ENCODE measurements at places on chromosomes 1 and 21.

DNA sequence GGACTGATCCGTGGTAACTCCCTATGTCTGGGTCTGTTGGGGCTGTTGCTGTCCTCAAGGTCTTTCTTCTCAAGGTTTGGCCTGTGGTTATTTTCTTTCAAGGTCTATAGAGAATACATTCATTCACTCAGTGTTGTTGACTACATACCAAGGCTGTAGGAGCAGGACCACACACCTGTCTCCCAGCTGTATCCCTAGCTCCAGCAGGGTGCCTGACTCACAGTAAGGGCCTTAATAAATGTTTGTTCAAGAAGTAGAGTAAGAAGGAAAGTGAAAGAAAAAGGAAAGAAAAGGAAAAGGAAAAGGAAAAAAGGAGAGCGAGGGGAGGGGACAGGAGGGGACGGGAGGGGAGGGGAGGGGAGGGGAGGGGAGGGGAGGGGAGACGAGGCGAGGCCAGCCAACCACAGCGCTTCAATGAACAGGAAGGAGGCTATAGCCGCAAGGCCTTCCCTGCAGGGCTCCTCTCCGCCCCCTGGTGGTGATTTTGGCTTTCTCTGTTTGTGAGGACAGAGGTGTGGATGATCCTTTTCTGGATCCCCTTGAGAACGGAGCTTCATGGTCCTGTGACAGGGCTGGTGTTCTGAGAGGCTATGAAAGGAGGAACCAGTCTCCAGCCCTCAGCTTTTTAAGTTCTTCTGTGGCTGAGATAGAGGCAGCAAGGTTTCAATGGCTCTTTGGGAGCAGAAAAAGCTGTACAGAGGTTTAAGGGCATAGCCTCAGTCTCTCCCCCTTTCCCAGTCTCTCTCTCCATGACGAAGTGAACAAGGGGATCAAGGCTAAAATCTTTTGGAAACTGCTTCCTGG is 30.6 kb upstream of the LCE5A start:
- DNase-seq, result no peak

DNA sequence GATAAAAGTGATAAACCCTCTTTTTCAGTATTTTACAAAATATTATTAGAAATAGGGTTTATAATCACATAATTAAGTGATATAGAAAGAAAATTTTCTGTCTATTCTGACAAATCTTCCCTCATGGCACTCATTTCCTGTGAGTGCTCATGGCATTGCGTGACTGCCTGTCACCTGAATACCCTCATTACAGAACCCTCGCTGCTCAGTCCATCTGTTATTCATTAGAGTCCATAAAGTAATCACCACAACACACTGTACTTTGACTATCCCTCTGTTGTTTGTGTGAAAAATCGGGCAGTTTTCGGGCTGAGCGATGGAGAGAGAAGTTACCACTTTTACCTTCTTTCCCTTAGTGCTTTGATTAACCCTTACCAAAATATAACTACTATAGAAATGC is 100.4 kb upstream of the BRINP3 start:
- DNase-seq, result no peak

DNA sequence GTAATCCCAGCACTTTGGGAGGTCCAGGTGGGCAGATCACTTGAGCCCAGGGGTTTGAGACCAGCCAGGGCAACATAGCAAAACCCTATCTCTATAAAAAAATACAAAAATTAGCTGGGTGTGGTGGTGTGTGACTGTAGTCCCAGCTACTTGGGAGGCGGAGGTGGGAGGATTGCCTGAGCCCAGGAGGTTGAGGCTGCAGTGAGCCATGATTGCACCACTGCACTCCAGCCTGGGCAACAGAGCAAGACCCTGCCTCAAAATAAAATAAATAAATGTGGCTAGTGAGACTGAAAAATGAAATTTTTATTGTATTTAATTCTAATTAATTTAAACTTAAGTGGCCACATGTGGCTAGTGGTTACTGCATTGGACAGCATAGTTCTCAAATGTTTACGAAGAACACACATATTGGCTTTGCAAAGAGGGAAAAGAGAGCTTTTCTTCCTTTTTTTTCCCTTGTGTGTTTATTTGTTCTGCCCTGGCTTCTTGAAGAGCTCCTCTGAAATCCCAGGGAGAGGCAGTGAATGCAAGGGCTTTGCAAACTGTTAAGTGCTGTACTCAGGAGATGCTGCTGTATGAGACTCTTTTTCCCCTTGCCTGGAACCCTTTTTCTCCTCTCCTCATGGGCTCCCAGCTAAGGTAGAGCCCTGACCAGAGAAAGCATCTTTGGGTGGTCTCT is 59.0 kb upstream of the RPL11 start:
- DNase-seq, result no peak

GRCh38 chr1:22652881-22653316 is at the start of gene C1QB:
Gene C1QB, plus strand, starts transcription at chr1:22653236. Its CDS starts 6,227 bp downstream, at chr1:22659463.
- no peak for DNase-seq

DNA sequence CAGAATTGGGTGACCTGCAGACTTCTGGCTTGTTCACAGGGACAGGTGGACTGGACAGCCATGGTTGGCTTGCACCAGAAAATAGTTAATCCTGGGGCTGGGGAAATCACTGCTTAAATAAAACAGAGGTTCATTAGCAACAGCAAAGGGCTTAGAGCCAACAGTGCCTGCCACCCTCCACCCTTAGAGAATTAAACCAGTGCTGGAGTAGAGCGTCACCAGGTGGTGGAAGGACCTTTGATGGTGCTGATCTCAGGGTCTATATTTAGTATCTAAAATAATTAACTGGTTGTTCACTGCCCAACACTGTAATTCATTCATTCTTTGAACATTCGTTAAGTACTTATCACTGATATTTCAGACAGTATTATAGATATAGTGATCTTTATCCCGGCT is 34.7 kb upstream of the PDE9A start:
- DNase-seq, result no peak

DNA sequence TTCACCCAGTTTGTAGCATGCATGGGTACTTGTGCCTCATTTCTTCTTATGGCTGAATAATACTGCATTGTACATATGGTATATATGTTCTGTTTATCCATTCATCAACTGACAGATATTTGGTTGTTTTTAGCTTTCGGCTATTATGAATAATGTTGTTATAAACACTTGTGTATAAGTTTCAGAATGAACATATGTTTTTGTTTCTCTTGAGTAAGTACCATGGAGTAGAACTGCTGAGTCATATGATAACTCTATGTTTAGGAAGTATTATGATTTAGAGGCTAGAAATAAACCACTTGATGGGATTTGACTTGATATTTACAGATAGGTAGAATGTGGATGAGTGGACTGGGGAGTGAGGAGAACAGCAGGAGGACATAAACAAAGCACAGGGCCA is 48.6 kb downstream of the WNT2B start:
- DNase-seq, result no peak

GRCh38 chr1:220943319-220943996 is 64.2 kb downstream of the HLX start:
- peak; percentile 43 for DNase-seq

GRCh38 chr1:45411510-45411899 is 71.3 kb upstream of the MUTYH start:
- DNase-seq, result no peak

- no peak for DNase-seq
Measured at GRCh38 chr1:54380290-54380882, 25.8 kb downstream of the SSBP3 start.

GRCh38 chr1:2470290-2471158 is 5.6 kb upstream of the PLCH2 start:
- DNase-seq, result no peak

DNA sequence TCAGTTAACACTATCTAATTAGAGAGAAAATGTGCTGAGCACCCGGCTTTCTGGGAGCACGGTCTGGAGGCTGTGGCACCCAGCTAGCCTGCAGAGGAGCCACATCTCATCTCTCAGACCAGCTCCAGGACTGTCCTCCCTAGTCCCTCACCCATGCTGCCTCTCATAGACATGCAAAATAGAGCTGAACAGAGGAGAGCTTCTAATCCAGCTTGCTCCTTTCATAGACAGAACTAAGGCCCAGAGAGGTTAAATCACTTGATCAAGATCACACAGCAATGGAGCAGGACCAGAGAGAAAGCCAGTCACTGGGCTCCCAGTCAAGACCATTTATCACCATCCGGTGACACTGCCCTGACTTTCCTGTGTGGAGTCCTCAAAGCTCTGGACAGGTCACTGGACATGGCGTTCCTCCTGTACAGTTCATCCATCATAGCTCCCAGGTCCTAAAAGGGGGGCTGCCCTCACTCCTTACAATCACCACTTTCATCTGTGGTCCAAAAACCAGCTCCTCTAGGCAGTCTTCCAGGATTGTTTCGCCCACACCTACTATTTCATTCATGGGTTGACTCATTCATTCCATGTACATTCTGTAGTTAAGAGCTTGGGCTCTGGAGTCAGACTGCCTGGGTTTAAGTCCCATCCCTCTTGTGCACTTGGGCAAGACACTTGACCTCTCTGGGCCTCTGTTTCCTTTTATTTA is 8.8 kb upstream of the CAMK2N1 start:
- DNase-seq, result no peak

GRCh38 chr21:33651965-33652680 is 9.8 kb downstream of the ITSN1 start:
- no peak for DNase-seq

GRCh38 chr1:29396438-29397255 is 160.3 kb downstream of the PTPRU start:
- no peak for DNase-seq

GRCh38 chr1:176786274-176786673 is 323.3 kb downstream of the PAPPA2 start:
- DNase-seq, result no peak

- DNase-seq, result no peak
Measured at GRCh38 chr1:208248307-208248801, 4.2 kb upstream of the PLXNA2 start.

DNA sequence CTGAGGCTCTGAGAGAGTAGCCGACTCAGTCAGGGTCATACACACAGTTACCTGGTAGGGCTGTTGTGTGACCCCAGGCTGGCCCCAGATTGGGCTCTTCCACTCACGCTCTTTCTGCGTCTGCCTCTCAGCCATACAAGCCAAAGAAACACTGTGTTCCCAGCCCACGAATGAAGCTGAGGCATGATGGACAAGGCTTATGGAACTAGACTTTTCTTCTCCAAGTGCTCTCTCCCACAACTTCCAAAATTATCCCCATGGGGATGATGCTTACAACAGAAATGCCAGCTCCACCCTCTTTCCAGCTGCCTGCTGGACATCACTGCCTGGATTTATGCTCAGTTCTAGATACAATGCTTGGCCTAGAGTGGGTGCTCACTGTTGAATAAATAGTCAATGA is 102.8 kb upstream of the JUN start:
- DNase-seq, result no peak

DNA sequence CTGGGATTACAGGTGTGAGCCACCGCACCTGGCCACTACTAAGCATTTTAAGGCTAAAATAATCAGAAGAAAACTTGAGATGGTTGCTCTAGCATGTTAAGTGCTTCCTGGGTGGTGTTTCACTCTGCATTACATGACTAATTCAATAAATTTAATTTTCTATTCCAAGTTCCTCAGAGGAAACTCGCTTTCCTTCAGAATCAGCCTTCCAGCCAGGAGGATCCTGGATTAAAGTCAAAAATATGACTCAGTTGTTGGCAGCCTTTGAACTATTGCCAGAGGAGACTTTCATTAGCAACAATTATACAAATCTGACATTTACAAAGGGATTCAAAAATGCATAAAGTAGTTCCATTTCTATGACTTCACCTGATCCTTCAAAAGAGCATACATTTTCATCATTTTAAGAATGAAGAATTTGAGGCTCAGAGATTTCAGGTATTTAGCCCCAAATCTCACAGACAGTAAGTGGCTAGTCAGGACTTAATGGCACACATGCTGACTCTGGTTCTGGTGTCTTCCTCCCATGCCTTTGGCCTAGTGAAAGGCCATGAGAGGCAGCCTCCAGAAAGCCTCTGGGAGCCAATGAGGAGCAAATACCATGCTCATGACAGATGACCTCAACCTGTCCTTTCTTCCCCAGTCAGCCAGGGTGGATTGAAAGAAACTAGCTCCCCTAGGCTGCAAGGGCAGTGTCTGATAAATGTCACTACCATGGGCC is 115.7 kb downstream of the MAP3K21 start:
- no peak for DNase-seq

DNA sequence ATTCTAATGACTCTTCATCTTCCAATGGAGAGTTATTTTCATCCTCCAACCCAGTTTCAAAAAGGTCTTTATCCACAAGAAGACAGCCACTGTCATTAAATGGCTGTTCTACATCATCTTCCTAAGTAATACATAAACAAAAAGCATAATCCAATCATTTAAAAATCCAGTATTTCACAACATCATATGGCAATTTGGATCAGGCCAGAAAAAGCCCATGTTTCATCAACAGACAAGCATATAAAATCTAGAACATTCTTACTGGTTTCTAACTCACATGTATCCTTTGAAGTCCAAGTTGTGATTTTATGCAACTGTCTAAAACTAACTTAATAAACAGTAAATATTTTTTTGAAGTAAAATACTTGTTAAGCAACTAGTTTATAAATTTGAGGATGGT is 6.6 kb downstream of the CLSPN start:
- DNase-seq, result no peak

DNA sequence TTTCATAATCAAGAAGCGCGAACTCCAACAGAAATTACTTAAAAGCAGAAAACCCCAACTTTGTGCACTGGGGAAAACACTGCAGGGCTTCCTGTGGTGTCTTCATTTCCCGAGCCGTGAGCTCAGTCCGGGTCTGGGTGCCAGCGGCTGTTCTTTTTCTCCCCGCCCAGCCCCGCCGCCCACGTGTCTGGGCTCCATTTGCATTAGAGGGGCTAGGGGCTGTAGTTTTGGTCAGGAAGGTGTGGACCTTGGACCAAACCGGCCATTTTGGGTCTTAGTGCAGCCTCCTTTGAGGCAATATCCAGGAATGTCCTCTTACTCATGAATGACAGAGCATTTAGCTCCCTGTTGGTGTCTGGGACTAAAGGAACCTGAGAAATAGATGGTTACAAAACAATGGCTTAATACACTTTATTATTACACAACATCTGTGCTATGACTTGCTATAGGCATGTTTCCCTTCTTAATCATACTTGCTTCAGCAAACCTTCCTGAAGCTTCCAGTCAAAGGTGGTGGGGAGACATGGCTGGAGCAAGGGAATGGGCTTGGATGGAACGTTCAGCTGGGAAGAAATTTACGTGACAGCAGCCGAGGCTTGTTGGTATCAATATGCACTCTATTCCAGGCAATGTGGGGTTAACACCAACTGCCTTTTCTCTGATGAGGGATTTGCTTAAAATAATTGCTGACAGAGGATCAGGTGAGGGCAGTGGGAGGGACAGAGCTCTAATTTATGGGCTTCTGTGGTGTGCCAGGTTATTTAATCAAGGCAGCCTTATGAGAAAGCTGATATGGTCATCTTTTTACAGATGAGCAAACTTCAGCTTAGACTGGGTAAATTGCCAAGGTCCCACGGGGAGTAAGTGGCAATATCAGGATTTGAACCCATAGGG is 1.1 kb downstream of the AGTRAP start:
- DNase-seq, result peak; percentile 33

DNA sequence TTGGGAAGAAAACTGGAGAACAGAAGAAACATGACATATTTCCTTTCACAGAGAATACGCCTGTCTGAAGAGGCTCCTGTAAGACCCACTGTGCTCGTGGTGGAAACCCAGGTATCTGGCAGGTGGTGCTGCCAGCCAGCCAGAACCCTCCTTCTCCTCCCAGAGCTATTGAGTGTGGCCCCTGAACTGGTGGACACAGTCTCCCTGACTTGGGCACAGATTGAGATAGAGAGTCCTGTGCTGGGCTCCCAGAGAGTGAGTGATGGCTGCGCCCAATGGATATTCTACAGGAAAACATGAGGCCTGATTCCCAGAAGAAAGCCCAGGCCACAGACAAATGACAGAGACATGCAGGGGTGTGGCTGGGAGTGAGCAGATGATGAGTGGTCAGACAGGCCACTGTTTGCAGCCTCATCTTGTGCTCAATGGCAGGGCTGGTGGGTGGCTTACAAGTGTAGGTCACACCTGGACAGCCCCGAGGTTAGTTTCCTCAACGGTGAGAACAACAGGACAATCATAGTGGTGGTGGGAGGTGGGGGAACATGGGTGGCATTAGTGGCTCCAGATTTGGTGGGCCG is 127.9 kb downstream of the PTPRU start:
- no peak for DNase-seq
